Mucosa of descending colon (tissue), 3 donors: ENCODE measurements at places on chromosomes 4 and X.

- peak; percentile 95 for DNase-seq
Observed at GRCh38 chr4:76067652-76068286, 6.7 kb upstream of the ART3 start.

GRCh38 chrX:108437349-108438109 lies 693 bp downstream of the COL4A6 start:
- no peak for DNase-seq

DNA sequence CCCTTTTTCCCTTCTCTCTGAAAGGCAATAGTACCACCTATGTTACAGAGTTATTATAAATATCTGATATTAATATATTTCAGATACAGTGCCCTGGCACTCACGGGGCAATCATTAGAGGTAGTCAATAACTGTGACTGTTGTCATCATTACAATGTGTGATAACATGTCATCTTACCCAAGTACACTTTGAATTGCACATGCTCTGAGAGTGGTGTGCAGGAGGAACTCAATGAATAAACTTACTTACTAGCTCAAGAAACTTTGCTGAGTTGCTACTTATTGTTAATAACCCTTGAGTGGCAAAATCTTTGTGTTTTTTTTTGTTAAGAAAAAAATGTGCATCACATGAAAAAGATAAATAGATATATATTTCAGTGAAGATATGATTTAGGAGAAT lies 275.1 kb upstream of the RASGEF1B start:
- DNase-seq: no peak

GRCh38 chr4:95317085-95317793 lies 231.5 kb downstream of the UNC5C start:
- no peak for DNase-seq

GRCh38 chrX:97638621-97639020 lies 754.9 kb downstream of the RPA4 start:
- DNase-seq: no peak

- DNase-seq: no peak
Observed at GRCh38 chr4:53127365-53127764, 238.5 kb downstream of the SCFD2 start.

DNA sequence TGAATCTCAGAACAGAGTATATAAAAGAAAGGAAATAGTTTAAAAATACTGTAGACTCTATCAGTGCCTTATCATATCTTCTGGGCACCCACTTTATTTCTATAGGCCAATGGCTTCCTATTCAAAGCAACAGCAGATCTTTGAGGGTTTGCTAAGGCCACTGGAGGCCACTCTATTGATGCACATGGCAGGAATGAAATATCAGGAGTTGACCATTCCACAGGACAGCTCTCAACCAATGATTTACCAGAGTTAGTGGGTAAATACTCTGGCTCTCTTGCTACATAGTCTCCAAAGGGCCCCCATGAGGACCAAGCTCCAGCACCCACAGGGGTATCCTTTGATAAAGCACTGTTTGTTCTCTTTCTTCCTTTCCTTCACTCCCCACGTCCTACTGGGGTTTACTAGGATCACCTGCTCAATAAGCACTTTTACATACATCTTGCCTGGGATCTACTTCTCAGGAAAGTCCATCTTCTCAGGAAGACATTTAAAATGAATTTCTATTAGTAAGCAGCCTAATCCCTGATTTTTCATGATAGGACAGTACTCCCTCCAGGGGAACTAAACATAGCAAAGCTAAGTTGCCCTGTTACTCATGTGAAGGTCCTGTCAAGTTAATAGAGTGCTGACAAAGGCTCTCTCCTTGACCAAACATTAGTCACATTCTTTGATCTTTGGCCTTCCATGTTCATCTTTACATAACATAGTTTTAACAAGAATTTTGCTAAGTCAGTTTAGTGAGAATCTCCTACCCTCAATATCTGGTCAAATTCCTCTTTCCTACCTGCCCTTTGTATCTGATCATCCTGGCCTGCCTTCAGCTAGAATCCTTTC lies 459.7 kb downstream of the GRXCR1 start:
- no peak for DNase-seq

- DNase-seq: peak; percentile 27
Observed at GRCh38 chrX:51860679-51861078, 32.7 kb upstream of the MAGED1 start.

DNA sequence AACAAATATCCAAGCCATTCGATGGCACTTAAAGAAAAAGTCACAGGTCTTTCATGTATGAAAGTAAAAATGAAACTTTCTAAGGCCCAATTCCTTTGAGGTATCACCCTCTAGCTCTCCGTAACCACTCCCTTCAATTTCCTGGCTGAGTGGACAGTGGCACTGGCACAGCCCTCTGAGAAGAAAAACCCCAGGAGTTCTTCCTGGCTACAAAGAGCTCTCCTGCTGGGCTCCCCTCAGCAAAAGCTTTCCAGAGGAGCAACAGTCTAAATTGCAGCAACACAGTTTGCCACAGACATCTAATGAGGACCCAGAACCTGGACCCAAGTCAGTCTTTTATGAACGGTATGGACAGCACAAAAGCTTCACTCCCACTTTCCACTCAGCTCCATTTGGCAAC lies 71.8 kb downstream of the FUNDC1 start:
- DNase-seq: no peak

DNA sequence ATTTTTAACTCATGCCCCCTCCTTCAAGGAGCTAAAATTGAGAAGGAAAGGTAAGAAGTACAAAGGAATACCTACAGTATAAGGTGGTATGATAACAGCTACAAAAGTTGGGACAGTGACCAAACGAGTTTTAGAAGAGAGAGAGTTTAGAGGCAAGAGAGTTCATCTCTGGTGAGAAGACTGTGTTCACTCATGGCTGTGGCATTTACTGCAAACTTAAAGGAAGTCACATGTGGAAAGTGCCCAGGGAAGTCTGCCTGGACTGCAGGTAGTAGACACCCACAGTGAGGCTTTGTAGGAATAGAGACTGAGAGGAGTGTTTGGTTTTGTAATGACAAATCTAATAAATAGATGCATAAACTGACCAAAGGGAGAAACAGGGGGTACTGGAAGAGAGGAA lies 493.5 kb downstream of the IL15 start:
- no peak for DNase-seq

- peak; percentile 53 for DNase-seq
Observed at GRCh38 chr4:8537041-8537461, 43.1 kb upstream of the GPR78 start.

DNA sequence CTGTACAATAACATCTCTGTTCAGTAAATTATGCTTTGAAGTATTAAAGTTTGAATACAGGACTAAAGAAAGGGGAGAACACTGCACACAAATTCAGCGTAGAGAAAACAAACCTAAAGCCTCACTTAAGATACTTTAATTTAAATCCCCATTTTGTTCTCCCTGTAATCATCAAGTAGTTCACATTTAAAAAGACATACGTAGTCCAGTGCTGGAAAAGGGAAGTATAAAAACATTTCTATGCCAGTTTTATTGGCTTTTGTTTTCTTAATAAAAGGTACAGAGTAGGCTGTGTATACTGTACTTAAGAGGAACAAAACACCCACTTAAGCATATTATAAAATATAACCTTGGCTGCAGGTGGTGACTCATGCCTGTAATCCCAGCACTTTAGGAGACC lies 101.6 kb downstream of the FGF16 start:
- no peak for DNase-seq

- no peak for DNase-seq
Observed at GRCh38 chr4:52838729-52839586, 23.2 kb upstream of the RASL11B start.

GRCh38 chr4:18454349-18454748 lies 432.8 kb upstream of the LCORL start:
- no peak for DNase-seq

GRCh38 chr4:47465004-47465403 lies 1.5 kb upstream of the COMMD8 start:
- DNase-seq: no peak

DNA sequence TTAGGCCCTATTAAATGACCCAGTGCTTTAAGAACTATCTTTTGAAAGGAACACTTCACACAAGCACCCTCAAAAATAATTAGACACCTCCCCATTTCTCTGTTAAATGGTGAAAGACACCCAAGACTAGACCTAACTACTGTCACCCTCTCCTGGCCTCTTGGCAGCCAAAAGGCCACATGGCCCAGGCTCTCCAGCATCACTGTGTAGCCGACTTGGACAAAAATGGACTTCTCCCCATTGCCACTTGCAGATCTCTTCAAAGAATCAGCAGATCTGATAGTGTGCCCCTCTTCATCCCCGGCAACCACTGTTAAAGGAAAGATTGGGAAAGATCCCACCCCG lies 2.0 kb downstream of the MID1IP1 start:
- DNase-seq: no peak

- no peak for DNase-seq
Observed at GRCh38 chr4:40888933-40889332, 139.2 kb downstream of the NSUN7 start.

GRCh38 chr4:105838082-105838481 lies 57.2 kb upstream of the NPNT start:
- DNase-seq: no peak

DNA sequence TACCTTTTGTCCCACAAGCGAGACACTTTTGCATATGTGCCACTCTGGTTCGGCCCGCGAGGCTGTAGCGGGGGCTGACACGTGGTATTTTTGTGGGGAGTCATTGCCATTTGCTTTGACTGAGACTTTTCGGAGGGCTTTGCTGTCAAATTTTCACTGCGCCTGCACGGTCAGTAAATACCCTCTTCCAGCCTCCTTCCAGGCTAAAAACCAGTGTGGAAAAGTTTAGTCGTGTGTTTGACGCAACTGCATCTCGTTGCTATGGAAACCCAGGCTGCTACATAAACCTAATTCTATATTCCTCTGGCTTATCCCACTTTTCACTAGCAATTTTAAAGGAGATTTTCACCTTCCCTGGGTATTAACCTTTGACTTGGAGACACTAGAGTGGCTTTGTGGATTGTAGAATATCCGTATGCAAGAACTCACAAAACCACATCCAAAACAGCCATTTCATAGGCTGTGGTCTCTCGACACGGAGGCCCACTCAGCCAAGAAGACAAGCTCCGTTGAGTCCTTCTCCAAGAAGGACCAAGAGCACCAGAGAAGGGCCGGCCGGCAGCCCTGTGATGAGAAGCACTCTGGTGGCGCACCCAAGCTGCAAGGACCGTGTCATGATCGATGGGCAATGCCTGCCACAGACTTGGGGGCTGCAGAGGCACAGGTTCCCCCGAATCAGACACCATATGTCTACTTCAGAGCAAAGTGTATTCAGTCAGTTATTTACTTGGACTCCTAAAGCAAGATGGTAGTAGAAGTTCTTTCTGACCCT lies 38.4 kb upstream of the ENPP6 start:
- no peak for DNase-seq

DNA sequence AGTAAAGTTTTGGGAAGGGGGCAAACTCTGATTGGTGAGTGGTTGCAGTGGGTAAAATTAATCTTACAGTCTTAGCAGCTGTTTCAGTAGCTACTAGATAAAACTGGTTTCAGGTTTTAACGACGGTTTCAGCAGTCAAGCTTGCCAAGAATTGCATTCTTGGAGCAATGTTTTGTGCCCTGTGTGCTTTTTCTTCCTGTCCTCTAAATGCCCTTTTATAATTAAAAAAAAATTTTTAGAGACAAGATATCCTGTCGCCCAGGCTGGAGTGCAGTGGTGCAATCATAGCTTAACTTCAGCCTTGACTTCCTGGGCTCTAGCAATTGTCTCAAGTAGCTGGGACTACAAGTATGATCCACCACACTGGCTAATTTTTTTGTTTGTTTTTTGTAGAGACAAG lies 6.3 kb upstream of the PPEF2 start:
- no peak for DNase-seq

GRCh38 chr4:47032405-47033106 lies 1.2 kb downstream of the GABRB1 start:
- peak; percentile 59 for DNase-seq

DNA sequence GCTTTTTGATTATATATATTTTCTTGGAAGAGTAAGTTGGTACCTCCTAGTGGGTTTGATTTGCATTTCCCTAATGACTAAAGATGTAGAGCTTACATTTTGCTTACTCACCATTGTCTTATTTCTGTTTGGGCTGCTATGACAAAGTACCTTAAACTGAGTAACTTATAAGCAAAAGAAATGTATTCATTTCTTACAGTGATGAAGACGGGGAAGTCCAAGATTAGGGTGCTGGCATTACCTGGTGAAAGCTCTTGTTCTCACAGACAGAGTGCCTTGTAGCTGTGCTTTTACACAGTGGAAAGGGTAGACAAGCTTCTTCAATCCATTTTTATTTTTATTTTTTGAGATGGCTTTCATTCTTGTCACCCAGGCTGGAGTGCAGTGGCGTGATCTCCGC lies 229.2 kb upstream of the AGA start:
- no peak for DNase-seq

DNA sequence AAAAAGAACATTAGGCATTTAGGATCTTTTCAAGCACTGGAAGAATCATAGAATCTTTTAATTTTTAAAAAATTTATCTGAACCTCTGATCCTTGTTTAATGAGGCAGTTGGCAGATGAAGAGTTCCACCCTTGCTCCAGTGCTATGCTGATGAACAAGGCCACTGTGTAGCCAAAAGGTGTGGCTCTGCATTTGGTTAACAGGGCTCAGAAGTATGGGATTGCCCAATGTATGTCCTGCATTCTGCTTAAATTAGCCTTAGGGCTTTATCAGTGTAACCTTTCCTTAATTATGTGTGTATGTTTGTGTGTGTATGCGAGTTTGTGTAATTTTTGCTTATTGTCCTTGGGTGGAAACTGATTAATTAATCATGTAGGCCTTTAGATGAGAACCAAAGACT lies 43.3 kb upstream of the PPM1K start:
- no peak for DNase-seq

GRCh38 chrX:152037183-152037582 lies 62.7 kb upstream of the GABRE start:
- no peak for DNase-seq

DNA sequence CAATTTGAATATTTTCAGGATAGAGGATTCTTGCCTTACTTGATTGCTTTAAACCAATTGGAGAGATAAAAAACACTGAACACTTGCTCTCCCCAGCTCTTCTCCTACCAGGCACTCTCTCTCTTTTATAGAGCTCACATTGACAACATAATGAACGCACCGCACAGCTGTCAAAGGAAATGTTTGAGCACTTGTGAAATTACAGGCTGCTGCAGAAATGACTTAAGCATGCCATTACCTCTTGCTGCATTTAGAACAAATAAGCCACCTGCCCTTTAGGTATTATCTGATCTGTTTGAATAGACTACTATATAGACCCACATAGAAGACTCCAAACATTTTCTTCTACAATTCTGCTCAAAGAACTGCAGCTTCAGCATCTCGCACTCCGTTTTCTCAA lies 227.7 kb downstream of the C4orf33 start:
- DNase-seq: no peak

GRCh38 chr4:93646233-93646930 lies 182.2 kb upstream of the ATOH1 start:
- no peak for DNase-seq

GRCh38 chrX:15744181-15744867 lies 6.3 kb downstream of the CA5B start:
- no peak for DNase-seq

- DNase-seq: no peak
Observed at GRCh38 chrX:20438871-20439526, 172.3 kb upstream of the RPS6KA3 start.

DNA sequence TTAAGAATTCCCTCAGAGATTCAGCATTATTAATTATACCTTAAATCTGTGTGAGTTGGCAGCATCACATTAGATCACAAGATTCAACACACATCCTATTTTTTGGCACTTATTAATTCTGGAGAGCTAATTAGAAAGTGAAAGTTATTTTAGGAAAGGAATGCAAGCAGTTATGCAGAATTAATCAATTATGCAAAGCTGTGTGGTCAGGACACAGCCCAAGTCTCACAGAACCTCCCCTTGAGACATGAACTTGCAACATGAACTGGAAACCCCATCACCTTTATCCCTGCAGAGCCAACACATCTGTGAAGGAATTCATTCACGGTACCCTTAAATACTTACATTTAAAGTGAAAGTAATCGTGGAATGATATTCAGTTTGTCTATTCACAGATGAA lies 80.5 kb downstream of the TSPAN5 start:
- DNase-seq: no peak
